ENCODE measurements at places on chromosomes 3 and 15. TPM values are rescaled to one million over a fixed set of nuclear protein-coding genes. Genes with fewer than 3 reads are reported as not detected.

GPR149 gene
- total RNA-seq = not detected

TEX55 gene
- not detected for total RNA-seq

GASK1A gene
- total RNA-seq = not detected

ISLR gene
- total RNA-seq = 0.53 TPM

DNA sequence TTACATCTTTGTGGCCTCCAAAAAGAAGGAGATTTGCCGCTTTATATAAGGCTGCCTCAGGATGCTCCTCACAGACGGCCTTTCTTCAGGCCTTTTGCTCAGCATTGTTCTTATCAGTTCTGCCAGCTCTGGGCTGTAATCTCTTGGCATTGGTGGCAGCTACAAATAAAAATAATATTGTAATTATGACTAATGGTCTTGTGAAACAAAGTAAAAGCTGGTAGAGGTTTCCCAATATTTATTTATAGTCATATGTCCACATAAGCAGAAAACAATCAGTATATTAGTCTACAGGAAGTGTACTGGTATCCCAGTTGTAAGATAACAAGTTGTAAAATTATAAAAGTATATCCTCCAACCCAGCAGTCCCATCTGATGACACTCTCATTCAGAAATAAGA lies 7.3 kb downstream of the NEK4 start:
- DNase-seq = no peak

DNA sequence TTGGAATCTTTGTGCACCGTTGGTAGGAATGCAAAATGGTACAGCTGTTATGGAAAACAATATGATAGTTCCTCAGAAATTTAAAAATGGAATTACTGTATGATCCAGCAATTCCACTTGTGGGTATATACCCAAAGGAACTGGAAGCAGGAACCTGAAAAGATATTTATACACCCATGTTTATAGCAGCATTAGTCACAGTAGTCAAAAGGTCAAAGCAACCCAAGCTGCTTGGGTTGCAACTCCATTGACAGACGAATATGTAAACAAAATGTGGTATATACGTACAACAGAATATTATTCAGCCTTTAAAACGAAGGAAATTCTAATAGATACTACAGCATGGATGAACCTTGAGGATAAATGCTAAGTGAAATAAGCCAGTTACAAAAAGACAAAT lies 35.0 kb upstream of the CAPN3 start:
- no peak for DNase-seq

DNA sequence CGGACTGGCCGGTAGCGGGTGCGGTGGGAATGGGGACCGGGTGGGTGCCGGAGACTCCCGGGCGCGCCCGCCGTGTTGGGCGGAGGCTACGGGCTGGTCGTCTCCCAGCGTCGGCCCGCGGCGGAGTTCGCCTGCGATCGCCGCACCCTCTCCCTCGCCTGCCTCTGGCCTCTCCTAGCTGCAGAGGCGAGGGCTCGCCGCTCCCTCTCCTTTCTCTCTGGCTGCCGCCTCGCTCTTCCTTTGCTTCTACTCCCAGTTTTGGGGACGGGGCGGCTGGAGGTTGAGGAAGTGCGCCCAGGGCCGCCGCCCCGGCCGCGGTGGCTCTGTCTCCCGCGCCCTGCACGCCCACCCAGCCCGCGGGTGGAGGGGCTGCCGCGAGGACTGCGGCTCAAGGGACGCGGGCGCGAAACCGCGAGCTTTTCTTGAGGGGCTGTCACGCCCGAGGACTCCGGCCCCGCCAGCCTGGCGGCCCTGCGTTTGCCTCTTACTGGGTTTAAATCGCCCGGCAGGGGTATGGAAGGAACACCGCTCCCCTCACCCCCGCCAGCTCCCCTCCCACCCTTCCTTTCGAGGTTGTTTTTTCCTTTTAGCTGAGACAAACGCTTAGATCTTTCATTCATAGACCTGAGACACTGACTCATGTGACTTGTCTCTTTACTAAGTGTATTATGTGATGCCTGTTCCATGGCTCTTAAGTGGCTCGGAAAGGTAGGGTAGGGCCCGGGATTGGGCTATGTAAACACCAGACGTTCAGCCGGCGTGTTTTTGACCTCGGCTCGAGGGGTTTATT lies 654 bp downstream of the PIK3CA start:
- DNase-seq = peak; percentile 44

GRCh38 chr3:141860086-141860669 lies 16.3 kb upstream of the ATP1B3 start:
- DNase-seq = no peak

GRCh38 chr3:27216295-27216855 lies 152.8 kb downstream of the NEK10 start:
- no peak for DNase-seq

DNA sequence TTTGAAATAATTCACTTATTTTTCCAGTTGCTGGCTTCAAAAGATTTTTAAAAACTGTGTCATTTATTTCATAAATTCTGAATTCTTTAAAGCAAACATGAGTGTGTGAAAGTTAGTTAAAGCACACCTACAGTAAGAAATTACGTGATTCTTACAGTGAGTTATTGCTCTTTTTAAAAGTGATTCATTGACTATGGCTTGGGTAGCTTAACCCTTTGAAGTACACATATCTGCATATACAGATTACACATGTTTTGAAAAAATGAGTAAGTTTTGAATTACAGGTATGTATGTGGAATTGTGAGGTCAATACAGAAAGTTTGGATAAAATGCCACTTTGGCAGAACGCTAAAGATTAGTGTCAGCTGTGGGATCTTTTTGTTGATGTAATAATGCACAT lies 64.5 kb upstream of the MBNL1 start:
- no peak for DNase-seq

GRCh38 chr3:113223475-113224281 lies 12.3 kb downstream of the BOC start:
- no peak for DNase-seq

DNA sequence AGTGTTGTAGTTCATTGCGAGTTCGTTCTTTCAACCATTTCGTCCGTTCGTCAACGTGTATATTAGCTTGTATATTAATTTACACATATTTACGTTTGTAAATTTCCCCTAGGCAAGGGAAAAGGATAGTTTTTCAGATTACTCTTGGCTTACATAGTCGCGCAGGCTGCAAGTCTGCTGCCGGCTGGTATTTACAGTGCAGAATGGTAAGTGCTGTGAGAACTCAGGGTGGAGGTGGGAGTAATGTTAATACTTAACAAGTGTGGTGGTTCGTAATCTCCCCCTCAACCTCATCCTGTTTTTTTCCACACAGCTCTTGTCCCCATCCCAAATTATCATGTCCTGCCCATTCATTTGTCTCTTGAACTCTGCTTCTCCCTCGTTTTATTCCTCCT lies 766 bp downstream of the FAM98B start:
- DNase-seq = no peak

DNA sequence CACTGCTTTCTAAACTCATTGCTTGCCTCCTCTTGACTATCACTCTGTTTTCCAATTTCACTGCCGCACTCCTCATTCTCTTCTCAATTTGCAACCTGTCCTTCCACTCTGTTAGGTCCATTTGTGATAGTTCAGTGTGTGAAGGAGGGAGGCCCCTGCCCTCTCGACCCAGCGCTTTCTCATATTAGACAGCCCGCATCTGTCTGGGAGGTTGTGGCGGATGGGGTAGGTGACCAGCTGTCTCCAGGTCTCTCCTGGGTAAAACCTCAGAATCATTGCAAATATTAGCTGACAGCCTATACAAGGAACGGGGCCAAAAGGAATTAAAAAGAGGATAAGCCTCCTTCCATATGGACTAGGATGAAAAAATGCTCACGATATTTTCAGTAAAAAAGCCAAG lies 358.3 kb downstream of the SHQ1 start:
- DNase-seq = no peak

GRCh38 chr15:33160581-33161165 lies 33.8 kb downstream of the FMN1 start:
- DNase-seq = no peak

- peak; percentile 39 for DNase-seq
These were observed 19.6 kb upstream of the OR5K4 start for GRCh38 chr3:98333989-98334606.

- no peak for DNase-seq
These were observed 71.0 kb downstream of the FILIP1L start for GRCh38 chr3:100043271-100043670.

GRCh38 chr3:48532977-48533337 lies 23.6 kb downstream of the PFKFB4 start:
- no peak for DNase-seq

GRCh38 chr3:71307991-71308697 lies 275.4 kb downstream of the FOXP1 start:
- no peak for DNase-seq

GRCh38 chr3:65938676-65939075 lies 100.0 kb downstream of the MAGI1 start:
- no peak for DNase-seq

DNA sequence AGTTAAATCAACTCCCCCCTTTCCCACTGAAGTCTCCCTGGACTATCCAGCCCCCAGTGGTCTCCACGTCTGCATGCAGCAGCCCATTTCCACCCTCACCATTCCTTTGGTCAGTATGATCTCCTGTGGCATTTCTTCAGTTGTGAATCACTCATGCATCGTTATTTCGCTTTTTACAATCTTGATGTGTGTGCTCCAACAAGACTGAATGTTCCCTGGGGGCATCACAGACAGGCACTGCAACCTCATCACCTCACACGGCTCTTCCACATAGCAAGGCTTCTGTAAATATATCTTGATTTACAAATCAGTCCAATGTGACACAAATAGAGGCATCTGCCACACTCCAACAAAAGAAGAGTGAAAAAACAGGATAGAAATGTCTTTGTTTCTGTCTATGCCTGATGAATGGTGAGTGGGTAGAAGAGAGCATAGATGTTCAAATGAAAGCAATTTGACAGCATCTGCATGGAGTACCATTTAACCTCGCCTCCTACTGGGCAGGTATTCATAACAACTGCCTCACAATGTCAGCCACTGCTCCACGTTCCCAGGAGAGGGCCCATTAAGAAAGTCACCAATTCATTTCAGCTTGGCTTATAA lies 5.2 kb downstream of the HEG1 start:
- DNase-seq = no peak

DNA sequence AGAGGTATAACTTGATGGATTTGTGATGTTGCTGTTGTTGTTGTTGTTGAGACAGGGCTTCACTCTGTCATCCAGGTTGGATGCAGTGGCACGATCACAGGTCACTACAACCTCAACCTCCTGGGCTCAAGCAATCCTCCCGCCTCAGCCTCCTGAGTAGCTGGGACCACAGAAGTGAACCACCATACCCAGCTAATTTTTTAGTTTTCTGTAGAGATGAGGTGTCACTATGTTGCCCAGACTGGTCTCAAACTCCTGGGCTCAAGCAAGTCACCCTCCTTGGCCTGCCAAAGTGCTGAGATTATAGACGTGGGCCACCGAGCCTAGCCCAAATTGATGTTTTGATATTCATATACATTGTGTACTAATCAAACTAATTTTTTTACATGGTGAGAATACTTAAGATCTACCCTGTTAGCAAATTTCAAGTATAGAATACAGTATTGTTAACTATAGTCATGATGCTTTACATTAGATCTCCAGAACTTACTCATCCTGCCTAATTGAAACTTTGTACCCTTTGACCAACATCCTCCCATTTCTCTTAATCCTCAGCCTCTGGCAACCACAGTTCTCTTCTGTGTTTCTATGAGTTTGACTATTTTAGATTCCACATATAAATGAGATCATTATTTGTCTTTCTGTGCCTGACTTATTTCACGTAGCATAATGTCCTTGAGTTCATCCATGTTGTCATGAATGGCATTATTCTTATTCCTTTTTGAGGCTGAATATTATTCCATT lies 23.2 kb downstream of the LMCD1 start:
- no peak for DNase-seq

DNA sequence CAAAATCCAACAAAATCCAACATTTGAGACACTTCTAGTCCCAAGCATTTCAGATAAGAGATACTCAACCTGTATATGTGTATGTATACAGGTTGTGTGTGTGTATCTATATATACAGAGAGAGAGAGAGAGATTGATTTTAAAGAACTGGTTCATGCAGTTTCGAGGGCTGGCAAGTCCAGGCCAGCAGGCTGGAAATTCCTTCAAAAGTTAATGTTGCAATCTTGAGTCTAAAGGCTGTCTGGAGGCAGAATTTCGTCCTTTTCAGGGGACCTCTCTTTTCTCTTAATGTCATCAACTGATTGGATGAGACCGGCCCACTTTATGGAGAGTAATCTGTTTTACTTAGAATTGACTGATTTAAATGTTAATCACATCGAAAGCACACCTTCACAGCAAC lies 199.6 kb upstream of the IL12A start:
- no peak for DNase-seq
